ENCODE measurements at places on chromosomes 16 and 17. TPM values are rescaled to one million over a fixed set of nuclear protein-coding genes. Genes with fewer than 3 reads are reported as not detected.

GRCh38 chr17:60933739-60934138, 256.1 kb downstream of the BCAS3 start:
- DNase-seq, result no peak

GRCh38 chr17:72642720-72643119, 449.8 kb downstream of the SLC39A11 start:
- DNase-seq, result no peak

Gene ZP2
- total RNA-seq, result not detected

DNA sequence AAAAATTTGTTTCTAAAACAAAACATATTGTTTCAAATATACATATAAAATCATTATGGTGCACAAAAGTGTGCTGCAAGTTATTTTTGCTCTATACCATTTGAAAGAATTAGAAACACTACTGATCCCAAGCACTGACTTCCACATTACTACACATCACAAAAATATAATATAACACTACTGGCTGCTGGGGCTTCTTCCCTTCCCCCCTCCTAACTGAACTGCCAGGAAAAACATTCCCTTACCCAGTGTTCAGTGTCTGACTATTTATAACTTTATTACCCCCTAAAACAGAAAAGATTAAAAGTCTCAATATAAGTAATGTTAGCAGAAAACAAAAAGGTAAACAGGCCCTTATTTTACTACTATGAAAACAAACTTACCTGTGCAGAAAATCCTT, 36.9 kb downstream of the GPATCH8 start:
- DNase-seq, result no peak

DNA sequence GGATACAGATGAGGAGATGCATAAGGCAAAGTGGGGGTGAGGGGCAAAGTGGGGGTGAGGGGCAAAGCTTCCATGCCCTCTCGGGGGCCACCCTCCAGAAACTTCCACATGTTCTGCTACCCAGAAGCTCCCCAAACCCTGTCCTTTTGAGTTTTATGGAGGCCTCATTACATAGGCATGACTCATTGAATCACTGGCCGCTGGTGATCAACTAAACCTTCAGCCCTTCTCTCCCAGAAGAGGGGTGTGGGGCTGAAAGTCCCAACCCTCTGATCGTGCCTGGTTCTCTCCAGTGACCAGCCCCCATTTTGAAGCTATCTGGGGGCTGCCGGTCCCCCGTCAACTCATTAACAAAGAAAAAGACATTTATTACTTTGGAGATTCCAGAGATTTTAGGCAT, 27.5 kb downstream of the ITGAE start:
- no peak for DNase-seq

Gene LPO
- not detected for total RNA-seq

- no peak for DNase-seq
Measured at GRCh38 chr17:29706045-29706431, 83.3 kb upstream of the CORO6 start.

DNA sequence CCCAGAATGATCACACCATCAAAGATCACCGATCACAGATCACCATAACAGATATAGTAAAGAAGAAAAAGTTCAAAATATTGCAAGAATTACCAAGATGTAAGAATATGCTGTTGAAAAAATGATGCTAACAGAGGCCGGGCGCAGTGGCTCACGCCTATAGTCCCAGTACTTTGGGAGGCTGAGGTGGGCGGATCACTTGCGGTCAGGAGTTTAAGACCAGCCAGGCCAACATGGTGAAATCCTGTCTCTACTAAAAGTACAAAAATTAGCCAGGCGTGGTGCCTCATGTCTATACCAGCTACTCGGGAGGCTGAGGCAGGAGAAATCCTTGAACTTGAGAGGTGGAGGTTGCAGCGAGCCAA, 53.2 kb downstream of the CPPED1 start:
- DNase-seq, result no peak

DNA sequence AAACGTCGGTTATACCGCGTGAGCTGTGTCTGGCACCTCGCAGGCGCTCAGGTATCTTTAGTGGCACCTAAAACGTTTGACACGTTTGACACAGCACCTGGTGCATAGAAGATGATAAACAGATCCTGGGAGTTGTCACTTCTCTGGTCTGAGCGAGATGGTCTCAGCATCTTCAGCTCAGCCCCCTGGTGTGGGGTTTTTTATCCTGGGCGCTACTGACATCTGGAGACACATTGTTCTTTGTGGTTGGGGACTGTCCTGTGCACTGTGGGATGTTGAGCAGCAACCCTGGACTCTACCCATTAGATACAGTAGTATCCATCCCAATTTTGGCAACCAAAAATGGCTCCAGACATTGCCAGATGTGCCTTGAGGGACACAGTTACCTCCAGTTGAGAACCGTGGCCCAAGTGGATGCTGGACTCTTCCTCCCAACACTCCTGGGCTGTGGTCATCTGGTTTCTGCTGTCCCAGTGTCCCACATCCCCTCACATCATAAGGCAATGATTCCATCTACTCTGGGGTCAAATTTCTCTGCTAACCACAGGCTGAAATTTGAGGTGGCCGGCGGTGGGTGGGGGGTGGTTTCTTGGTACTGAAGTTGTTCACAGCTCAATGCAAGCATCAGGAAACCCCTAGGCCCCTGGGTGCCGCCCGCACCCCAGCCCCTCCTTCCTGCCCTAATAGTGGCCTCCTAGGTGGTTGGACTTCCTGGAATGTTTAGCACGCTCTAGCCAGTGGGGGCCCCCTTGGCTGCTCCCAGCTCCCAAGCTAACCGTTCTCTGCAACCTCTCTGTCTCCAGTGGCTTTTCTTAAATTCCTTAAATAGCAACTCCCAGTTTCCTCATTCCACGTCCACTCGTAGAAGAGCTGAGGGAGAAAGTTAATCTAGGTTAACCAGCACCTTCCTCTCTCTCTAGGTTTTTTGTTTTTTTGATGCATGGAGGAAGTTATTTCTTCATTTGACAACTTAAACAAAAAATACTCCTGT, 124.8 kb downstream of the ABCC1 start:
- DNase-seq, result no peak

Gene TBKBP1
- total RNA-seq, result 11.9 TPM

Gene DHRS7C
- not detected for total RNA-seq

- DNase-seq, result peak; percentile 82
Measured at GRCh38 chr16:3578610-3579551, 1.7 kb upstream of the NLRC3 start.

- peak; percentile 39 for DNase-seq
Measured at GRCh38 chr16:48231727-48232492, 12.2 kb upstream of the LONP2 start.

DNA sequence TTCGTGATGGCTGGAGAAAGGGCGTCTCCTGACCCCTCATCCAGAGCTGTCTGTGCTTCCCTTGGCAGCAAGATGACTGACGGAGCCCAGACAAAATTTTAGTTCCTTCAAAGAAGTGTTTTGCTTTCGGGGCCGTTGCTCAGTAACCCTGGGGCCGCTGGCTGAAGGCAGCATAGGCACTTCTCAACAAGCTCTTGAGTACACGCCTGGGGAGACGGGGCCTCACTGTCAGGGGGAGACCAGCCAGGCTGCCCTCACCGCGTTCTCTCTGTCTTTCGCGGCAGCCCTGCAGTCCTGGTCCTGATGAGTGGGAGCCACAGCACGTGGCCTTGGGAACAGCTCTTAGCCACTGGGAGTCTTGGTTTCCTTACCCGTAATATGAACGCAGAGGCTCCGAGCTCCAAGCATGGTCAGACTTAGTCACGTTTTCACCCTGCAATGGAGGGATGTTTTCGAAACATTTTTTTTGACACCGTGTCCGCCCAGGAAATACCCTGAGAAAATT, 86.0 kb downstream of the IRF8 start:
- DNase-seq, result no peak

Gene ZNF75A
- 35.5 TPM for total RNA-seq

DNA sequence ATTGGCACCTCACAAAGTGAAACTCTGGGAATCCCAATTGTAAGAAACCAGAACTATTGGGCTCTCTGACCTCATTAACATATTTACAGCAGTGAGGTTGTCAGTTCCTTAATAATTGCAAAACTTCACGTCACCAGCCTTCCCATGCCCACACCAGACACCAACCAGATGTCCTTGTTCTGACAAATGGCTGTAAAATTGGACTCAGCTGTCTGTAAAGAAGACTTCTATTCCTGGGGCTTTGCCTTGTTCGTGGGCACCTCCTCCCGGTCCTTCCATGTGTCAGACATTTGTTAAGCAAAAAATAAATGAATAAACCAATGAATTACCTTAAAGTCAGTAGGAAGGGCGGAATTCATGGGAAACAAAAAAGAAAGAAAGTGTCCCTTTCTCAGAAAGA, 284.3 kb upstream of the CDH11 start:
- no peak for DNase-seq

DNA sequence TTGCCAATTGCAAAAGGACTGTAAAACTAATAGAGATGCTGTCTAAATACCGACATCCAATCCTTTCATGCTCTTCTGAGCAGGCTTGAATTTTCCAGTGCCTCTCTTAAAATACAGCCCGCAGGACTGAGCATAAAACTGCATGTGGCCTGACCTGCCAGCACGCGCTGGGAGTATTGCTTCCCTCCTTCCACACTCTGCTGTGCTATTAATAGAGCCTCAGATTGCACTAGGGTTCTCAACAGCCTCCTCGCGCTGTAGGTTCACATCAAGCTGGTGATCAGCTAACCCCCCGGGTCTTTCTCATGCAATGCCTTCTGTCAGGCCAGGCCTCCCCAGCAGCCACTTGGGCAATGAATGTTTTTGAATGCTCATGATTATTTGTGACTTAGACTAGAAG, 14.2 kb upstream of the MSI2 start:
- DNase-seq, result no peak

DNA sequence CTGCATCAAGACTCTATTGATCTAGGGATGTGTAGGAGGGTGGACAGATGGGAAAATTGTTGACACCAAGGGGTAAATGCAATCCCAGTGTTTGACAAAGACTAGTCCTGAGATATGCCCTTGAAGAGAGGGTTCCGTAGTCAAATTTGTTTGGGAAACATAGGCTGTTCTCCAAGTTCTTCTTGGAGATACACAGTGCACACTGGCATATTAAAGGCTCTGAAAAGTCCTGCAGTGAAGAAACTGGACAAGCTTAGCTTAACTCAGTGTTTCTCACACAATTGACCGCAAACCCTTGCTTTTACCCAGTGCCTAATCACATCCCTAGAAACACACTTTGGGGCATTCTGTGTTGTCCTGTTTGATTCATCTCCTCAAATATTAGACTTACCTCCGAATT, 10.8 kb downstream of the DHRS7C start:
- no peak for DNase-seq

- DNase-seq, result peak; percentile 28
Measured at GRCh38 chr17:7238420-7239090, 702 bp downstream of the PHF23 start.

GRCh38 chr16:12344577-12345343, 368.2 kb downstream of the SNX29 start:
- DNase-seq, result no peak

Gene SCN4A
- total RNA-seq, result 0.31 TPM

DNA sequence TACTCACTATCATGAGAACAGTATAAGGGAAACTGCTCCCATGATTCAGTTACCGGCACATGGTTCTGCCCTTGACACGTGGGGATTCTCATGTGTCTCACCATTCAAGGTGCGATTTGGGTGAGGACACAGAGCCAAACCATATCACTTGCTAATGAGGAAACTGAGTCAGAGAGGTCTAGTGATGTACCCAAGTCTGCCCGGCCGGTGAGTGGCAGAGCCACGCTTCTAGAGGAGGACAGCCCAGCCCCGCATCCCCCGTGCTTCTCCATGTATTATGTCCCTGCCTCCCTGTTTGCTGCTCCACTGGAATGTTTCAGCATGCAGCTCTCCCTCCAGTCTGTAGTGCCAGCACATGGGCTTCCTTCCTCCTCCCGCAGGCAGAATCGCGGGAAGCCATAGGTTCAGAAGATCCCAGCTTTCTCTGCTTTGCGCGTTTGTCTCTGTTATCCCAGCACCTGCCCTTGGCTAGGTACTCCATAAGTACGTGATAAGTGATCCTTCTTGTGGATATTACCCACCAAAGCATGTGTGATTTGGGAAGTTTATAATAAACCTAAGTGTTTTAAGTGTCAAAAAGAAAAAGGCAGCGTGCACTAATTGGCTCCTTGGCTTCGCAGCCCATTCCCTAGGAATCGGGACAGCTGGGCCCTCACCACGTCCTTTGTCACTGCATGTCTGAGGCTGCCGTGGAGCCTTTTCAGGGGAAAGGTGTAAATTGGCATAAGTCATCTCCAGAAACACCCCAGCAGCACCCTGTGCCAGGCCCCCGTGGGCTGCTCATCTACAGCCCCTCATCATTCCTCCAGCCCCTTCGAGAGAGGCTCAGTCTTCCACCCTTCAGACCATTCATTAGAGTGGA, 103.8 kb downstream of the CLEC16A start:
- no peak for DNase-seq

Gene KRTAP3-2
- total RNA-seq, result not detected

DNA sequence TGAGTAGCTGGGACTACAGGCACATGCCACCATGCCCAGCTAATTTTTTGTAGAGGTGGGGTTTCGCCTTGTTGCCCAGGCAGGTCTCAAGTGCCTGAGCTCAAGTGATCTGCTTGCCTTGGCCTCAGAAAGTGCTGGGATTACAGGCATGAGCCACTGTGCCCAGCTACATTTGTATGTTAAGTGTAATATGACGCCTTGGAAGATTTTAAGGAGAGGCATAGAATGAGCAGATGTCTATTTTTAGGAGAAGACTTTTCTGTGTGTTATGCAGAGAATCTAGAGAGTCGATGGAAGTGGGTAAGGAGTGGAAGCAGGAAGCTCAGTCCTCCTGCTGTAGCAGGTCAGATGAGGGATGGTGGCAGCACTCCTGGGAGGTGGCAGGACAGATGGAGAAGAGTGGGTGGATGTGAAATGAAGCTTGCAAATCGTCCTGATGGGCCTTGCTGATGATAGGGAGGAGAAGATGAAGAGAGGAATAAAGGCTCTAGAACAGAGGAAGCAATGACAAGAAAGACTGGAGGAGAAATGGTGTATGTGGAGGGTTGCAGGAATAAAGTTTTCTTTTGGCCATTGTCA, 125.3 kb downstream of the SHISA6 start:
- DNase-seq, result no peak

- DNase-seq, result no peak
Measured at GRCh38 chr16:59148769-59149155, 414.6 kb upstream of the GOT2 start.

Gene TPSG1
- total RNA-seq, result not detected

Gene KRTAP4-5
- total RNA-seq, result not detected

GRCh38 chr17:16516594-16517051, 24.6 kb upstream of the LRRC75A start:
- no peak for DNase-seq

- no peak for DNase-seq
Measured at GRCh38 chr17:14471052-14471451, 170.2 kb downstream of the HS3ST3B1 start.

GRCh38 chr17:65025297-65025696, 31.2 kb downstream of the GNA13 start:
- no peak for DNase-seq

GRCh38 chr16:80719573-80719972, 84.8 kb downstream of the CDYL2 start:
- DNase-seq, result no peak

Gene MT1M
- total RNA-seq, result not detected

GRCh38 chr17:40486522-40487370, 14.7 kb downstream of the TNS4 start:
- no peak for DNase-seq

All from activated naive CD8-positive, alpha-beta T cell treated with anti-CD3 and anti-CD28 coated beads for 36 hours (primary cell).